ENCODE measurements at places on chromosomes 7 and 10.
A peak's percentile ranks its signal among the peaks of the same experiment; 100 is the strongest.

DNA sequence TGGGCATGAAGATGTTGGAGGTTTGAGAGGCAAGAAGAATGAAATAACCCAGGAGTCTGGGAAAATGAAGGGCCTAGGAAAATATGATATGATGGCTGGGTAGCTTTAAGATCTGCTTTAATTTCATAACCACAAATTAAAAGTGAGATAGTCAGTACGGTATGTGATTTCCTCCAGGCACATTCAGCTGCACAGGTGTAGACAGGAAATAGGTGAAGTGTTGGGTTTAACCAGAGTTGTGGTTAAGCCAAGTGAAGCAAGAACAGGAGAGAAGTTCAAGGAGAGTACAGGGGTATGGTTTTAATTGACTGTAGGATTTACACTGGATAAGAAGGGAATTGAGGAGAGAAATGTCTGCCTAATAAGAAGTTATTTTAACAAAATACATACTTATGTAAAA lies 2.6 kb downstream of the PNLIPRP3 start:
- DNase-seq, result no peak

- DNase-seq, result peak; percentile 1
Observed at GRCh38 chr7:124155432-124156022, 122.7 kb upstream of the TMEM229A start.

GRCh38 chr7:81457852-81458522 lies 311.9 kb downstream of the HGF start:
- DNase-seq, result peak; percentile 88

DNA sequence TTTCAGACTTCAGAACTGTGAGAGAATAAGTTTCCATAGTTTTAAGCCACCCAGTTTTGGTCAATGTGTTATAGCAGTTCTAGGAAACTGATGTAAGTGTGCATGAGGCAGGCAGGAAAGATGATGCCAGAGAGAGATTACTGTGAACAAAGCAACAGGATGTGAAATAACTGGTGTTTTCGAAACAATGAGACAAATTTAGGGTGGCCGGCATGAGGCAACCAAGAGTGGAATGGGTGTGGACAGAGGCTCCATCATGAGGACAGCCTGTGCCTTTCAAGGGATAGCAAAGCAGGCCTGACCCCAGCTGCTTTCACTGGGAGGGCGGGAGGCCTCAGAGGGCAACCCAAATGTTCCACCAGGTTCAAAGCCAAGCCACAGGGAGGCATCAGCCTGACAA lies 67.3 kb upstream of the UCN3 start:
- no peak for DNase-seq

DNA sequence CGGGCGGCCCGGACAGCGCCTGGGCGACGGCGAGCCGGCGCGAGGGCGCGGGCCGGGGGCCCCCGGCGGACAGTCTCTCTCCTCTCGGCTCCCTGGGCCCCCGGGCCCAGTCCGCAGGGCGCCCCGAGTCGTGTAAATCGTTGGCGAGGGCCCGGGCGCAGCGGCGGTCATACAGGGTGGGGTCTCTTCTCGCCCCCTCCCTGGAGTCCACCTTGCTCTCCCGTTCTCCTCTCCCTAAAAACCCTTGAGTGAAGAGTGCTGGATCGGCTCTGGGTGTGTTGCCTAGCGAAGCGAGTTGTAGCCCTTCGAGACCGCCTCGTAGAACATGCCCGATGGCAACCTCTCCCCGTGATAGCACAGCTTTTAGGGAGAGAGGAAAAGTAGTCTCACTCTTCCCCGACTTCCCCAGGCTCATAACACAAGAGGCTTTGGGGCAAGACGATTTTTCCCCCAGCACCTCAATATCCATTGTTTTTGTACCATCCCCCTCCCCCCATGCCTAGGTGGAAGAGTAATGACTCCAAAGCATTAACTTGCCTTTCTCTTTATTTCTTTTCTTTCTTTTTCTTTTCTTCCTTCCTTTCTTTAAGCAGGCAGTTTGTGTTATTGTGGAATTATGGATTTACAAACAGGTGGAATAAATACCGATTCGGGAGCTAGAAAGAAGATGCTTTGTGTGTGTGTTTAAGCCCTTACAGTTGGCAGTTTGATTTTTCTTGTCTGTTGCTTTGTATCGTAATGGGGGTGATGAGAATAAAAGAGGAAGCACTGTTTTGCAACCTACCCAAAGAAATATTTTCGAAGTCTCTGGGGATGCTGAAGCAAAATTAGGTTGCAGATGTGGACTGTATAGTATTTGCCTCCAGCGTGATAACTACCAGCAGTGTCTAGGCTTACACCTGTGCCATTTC lies 822 bp downstream of the SHOC2 start:
- peak; percentile 35 for DNase-seq

GRCh38 chr7:116772423-116772863 lies 89.9 kb upstream of the CAPZA2 start:
- peak; percentile 38 for DNase-seq

DNA sequence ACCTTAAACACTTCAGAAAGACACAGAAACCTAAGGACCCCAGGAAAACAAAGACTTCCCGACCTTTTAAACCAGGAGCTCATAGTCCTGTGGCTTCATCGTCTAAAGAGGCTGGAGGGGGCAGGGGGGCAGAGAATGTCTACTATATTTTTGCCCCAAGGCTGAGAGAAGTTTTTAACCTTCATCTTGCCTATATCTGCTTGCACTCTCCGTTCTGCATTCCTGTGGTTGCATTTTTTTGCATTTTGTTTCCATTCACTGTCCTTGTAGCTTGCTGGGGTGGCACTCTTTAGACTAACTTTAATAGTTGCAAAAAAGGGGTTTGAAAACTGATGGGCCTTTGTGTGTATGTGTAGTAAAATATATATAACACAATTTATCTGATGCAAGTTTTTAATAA lies 23.7 kb downstream of the PRKAR2B start:
- DNase-seq, result no peak

DNA sequence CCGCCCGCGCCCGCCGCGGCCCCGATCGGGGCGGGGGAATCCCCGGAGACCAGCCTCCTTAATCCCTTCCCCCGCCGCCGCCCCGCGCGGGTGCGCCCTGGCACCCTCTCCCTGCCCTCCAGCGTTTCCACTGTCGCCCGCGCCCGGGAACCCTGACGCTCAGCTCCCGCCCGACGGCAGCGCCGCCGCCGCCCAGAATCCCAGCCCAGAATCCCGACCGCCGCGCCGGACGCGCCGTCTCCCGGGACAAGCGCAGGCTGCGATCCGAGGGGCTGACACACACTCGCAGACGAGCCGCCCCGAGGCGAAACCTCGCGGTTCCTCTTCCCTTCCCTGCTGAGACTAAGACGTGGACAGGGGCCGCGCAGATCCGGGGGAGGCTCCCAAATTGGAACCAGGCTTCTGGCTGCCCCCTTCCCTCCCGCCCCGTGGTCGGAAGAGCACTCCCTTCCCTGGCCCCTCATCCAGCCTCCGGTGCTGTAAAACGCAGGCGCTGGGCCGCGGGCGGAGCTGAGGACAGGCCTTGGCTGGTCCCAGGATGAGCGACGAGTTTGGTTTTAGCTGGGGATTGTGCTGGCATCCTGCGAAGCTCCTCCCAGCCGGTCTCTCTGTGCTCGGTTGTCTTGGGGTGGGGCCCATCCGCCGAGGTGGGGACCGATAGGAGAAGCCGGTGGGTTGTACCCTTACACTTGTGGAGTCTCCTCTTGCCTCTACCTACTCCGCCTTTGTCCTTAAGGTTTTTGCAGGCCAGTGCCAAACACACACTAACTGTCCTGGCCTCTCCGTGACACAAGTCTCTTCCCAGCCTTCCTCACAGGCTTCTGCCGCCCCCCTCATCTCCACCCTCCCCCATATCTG lies 1.1 kb downstream of the MARVELD1 start:
- DNase-seq, result peak; percentile 2

GRCh38 chr10:76202777-76203176 lies 771.4 kb downstream of the LRMDA start:
- DNase-seq, result no peak

DNA sequence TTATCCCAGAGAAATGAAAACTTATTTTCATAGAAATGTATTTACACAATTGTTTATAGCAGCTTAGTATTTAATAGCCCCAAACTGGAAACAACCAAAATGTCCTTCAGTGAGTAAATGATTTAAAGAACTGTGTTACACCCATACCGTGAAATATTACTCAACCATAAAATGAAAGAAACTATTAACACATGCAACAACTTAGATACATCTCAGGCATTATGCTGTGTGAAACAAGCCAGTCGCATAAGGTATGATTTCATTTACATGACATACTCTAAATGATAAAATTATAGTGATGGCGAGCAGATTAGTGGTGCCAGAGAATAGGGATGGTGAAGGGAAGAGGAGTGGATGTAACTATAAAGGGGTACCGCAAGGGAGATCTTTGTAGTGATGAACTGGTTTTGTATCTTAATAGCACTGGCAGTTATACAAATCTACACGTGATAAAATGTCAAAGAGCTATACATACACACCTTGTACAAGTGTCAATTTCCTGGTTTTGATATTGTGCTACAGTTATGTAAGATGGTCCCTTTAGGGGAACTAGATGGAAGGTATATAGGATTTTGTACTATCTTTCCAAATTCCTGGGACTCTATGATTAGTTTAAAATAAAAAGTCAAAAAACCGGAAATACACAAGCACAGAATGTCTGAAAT lies 40.5 kb downstream of the MACC1 start:
- DNase-seq, result no peak

DNA sequence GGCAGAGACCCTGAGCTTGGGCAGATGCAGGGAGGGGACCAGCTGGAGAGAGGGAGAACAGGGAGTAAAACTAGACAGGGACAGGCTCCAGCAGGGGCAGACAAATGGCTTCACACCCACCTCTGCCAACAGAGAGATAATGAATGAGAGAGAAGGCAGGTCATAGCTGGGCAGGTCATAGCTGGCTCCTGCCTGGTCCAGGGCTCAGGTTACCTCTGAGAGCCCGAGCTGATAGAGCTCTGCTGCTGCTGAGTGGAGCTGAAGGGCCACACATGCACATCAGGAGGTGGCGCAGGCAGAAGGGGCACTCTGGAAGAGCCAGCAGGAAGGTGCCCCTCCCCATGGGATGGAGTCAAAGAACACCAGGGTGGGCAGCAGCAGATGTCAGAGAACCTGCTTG lies 154.2 kb downstream of the GFRA1 start:
- DNase-seq, result no peak

- no peak for DNase-seq
Observed at GRCh38 chr7:44738051-44738723, 10.5 kb upstream of the ZMIZ2 start.

DNA sequence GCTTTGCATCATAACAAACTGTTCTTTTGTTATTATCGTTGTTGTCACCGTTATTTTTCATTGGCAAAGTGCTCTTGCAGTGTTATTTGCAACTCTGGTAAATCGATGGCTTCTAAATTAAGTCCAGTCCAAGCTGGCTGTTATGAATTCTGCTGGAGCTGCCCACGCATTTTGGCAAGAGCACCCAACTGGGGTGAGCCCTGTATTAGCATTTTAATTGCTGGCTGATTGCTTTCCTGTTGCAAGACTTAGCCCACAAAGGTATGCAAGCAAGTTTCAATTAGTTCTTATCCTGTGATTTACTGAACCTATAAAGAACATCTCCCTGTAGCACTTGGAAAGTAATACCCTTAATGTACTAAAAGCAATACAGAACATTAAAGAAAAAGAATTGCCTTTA lies 226.8 kb downstream of the ACTR3B start:
- no peak for DNase-seq

GRCh38 chr10:133098426-133099124 lies 10.9 kb downstream of the ADGRA1 start:
- DNase-seq, result no peak

DNA sequence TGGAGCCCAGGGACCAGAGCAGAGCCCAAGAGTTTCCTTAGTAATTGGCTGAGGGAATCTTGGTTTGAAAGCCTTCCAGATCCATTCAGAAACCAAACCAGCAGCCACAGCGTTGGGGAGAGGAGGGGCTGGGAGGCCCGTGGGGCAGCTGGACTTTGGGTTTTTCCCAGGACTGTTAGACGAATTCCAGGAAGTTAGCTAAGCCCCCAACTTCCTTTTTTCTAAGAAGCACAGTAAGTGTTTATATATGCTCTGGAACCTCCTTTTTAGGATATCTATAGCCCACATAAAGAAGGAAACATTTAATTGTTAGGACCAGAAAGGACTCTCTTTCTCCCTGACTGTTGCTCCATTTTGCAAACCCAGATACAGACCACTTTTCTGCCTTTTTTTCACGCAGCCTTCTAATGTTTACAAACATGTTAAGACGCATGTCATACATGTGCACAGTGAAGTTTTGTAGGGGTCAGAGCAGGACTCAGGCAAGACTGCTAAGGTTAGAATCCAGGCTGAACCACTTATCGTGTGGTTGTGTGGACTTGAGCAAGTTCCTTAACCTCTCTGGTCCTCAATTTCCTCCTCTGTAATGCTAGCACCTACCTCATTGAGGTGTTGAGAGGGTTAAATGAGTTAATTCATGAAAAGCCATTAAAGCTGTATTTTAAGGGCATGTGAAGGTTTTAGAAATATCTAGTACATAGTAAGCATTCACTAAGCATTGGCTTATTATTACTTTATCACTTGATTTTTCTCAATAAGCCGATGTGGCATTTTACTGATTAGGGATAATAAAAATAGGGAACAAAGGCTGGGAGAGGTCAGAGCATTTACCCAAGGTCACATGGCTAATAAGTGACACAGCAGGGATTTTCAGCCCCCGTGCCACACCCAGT lies 42.4 kb downstream of the TBATA start:
- no peak for DNase-seq

- no peak for DNase-seq
Observed at GRCh38 chr7:100892364-100893317, 3.0 kb downstream of the ACHE start.

DNA sequence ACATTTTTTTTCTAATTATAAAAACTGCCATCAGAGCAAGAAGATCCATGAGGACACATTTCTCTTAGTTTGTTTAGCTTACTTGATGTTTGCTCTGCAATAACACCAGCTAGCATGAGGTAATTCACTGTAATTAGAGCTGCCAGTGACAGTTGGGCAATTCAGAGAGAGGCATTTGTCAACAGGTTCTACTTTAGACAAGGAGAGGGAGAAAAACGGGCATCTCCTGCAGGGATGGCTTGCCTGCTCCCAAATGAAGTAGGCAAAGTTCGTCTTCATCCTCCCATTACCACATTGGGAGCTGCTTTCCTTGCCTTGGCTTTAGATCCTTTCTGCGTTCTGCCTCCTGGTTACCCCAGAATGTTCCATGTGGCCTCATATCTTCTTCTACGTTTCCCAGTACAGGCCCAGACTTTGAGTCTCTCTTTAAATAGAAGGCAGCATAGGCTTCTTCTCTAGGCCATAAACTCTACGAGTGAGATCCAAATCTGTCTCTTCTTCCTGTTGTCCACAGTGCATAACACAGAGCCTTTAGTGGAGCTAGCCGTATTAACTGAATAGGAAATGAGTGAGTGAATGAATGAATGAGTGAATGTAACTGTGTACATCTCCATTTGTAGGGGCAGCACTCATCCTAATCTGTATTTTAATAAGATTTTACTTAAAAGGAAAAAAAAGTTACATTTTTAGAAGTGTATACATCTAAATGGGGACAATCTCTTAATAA lies 21.2 kb downstream of the ASB15 start:
- no peak for DNase-seq

- DNase-seq, result no peak
Observed at GRCh38 chr7:4951304-4951703, 7.7 kb downstream of the MMD2 start.

All from DMS79 treated with DMSO at 0.1 percent for 48 hours (cell line).